Esophagus squamous epithelium (tissue), 5 donors: ENCODE measurements at places on chromosomes 4 and X.

GRCh38 chrX:108224218-108224617 is 132.6 kb downstream of the ATG4A start:
- DNase-seq = no peak

GRCh38 chr4:576991-577498 is 950 bp upstream of the TMEM271 start:
- no peak for DNase-seq

GRCh38 chr4:155402941-155403340 is 26.2 kb upstream of the MAP9 start:
- no peak for DNase-seq

DNA sequence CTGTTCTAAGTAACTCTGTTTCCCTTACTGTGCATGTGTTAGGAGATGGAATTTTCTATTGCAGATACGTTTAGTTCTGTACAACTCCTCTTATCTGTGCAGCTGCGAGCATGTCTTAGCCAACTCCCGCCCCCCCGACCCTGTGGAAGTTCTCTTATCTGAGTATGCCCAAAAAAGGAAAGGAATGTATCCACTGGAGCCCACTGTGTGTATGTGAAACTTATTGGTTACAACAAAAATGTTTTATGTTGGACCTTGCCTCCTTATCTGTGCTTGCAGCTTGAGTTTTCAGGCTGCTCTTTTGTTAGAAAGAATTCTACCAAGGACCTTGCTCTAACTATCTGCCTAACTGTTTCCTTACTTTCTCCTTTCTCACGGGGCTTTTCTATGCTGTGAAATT is 24.2 kb upstream of the DCAF8L2 start:
- no peak for DNase-seq

DNA sequence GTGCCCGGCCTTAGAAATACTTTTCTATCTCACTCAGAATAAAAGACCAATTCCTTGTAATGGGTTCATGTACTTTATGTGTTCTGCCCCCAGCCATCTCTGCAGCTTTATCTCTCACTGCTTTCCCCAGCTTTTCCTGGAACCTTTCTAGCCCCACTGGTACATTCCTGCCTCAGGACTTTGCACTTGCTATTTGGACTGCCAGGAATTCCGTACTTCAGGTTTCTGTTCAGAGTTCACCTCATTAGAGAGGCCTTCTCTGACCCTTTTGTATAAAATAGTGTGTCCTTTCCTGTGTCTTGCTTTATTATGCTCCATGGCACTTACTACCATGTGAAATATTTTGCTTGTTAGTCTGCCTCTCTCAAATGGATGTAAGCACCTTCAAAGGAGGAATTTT is 112.5 kb downstream of the PDLIM5 start:
- no peak for DNase-seq

GRCh38 chr4:19748519-19749479 is 502.9 kb upstream of the SLIT2 start:
- DNase-seq = no peak

GRCh38 chr4:23171976-23172375 is 479.2 kb downstream of the GBA3 start:
- DNase-seq = no peak

DNA sequence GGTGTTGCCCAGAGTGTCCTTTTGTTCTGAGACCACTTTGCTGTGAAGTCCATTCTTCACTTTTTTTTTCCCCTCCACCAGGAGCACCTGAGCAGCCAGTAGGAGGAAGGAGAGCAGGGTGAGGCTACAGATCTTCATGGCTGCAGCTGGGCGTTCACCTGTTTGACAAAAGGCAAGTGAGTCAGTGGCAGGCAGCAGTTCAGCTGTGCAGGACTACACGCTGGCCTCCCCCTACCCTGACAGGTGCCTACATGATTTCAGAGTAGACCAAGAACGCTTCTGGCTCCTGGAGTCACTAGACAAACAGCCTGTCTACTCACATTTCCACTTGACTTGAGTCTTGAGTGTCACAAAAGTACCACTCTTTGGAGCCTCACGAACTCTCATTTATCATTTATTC is 2.0 kb downstream of the FGFBP1 start:
- no peak for DNase-seq

DNA sequence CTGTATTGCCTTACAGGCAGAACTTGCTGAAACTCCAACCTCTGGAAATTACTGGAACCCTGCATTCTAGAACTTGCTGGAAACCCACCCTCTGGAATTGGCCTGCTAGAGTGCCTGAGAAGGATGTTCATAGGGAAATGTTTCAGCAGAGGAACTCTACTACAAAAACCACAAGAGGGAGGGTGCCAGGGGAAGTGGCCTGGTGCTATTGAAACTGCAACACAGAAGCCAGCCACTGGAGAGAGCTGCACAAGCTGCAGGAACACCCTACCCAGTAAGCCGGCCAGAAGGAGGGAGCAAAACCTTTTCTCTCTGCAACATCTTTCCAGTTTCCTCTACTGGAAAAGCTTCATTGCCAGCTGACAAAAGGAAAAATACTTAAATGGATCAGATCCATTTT is 2.5 kb upstream of the BRWD3 start:
- DNase-seq = no peak

DNA sequence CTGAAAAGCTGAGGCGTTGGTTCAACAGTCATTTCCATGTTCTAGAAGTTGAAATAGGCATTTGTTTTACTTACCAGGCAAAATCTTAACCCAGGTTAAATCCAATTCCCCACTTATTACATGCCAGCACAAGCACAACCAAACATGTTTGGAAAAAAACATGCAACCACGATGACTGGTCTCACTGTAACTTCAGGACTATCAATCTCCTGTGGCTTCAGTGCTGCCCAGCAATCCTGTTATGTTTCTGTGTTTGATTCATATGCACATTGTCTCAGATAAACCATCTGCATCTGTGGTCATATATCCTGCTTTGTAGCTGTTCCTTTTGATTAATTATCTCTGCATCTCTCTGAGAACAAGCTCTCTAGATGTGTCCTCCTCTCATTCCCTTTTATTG is 28.3 kb downstream of the PRDM8 start:
- no peak for DNase-seq

GRCh38 chr4:26075583-26075982 is 161.6 kb downstream of the SMIM20 start:
- no peak for DNase-seq

GRCh38 chr4:128227991-128228571 is 59.5 kb downstream of the PGRMC2 start:
- DNase-seq = no peak

- DNase-seq = no peak
Measured at GRCh38 chrX:27675493-27675892, 85.3 kb downstream of the DCAF8L2 start.
